ENCODE measurements at places on chromosomes 5 and 9.
A peak's percentile ranks its signal among the peaks of the same experiment; 100 is the strongest.

- peak; percentile 67 for DNase-seq
Observed at GRCh38 chr5:180328296-180329137, 24.6 kb downstream of the GFPT2 start.

DNA sequence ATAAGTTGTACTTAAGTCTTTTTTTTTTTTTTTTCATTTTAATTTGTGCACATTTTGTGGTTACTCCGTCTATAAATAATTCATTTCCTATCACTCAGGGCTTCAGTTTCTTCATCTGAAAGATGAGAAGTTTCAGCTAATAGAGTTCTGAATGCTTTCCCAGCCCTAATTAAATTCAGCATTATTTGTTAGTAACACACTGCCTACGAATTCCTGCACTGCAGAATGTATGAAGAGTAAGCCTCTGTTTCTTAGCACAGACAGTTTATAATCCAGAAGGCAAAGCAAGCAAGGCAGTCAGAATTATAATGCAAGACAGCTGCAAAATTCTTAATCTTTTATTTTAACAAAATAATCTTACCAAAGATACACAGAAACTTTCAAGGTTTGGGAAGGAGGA lies 138.0 kb upstream of the GHR start:
- no peak for DNase-seq

GRCh38 chr5:149857499-149857898 lies 87.1 kb downstream of the PDE6A start:
- DNase-seq: no peak

GRCh38 chr9:72363908-72364678 lies 915 bp downstream of the ZFAND5 start:
- DNase-seq: peak; percentile 92

DNA sequence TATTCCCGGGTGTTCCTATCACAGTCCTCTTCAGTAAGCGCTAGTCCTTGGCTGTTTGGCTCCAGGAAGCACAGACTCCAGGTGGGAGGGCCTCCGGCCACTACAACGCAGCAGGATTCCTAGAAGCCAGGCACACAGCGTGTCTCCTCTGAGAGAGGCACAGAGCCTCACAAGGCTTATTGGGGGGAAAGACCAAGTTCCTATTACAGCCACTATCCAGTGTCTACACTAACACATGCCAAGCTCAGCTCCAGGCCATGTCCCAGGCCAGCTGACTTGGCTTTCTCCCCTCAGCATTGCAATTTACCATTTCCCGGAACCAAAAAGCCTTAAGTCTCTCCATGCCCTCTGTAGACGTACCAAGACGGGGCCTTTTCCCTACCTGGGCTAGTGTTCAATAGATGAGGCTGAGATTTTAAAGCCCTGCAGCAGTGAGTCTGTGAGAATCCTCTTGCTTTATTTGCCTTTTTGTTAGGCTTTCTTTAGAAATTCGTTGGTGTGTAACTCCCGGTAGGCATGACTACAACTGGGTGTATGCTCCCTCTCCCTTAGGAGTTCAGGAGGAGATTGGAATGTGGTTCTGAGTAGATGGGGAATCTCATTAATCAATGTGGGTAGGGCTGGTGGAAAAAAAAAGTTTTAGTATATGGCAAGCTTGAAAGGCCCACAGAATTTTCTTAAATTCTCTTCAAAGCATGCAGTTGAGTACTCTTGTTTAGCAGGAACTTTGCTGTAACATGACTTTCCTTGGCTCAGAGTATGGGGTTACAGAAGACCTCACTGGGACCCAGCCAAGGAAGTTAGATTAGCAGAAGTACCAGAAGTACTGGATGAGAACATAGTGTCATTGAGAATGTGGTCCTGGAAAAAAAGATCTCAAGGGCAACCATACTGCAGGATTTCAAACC lies 84.3 kb upstream of the SLC1A3 start:
- DNase-seq: no peak
